Stimulated activated CD8-positive, alpha-beta memory T cell treated with anti-CD3 and anti-CD28 coated beads, Interleukin-2, amount 100 ng/mL, for 1 hour (primary cell): ENCODE measurements at places on chromosomes 13 and 19.

GRCh38 chr19:40466219-40466984 is 399 bp upstream of the SPTBN4 start:
- DNase-seq, result peak; percentile 47

GRCh38 chr19:47697863-47698609 is 15.2 kb upstream of the EHD2 start:
- peak; percentile 11 for DNase-seq

DNA sequence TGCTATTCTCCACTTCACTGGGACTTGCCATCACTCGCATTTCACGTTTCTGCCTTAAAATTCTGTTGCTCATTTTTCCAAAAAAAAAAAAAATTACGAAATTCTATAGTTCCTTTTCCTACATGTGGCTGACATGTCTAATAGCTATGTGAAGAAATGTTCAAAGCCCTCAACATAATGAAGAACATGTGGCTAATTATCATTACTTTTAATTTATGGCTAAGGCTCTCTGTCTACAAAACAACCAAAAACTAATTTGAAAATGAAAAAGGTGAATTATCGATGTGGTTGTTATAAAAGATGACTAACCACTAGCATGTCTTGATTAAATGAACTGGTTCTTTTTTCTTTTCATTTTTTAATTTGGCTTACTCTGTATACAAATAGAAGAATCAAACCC is 940.0 kb downstream of the EFNB2 start:
- DNase-seq, result no peak

- DNase-seq, result no peak
Observed at GRCh38 chr13:31276421-31276820, 76.6 kb downstream of the B3GLCT start.

GRCh38 chr13:110168999-110169933 is 137.7 kb downstream of the COL4A1 start:
- no peak for DNase-seq

DNA sequence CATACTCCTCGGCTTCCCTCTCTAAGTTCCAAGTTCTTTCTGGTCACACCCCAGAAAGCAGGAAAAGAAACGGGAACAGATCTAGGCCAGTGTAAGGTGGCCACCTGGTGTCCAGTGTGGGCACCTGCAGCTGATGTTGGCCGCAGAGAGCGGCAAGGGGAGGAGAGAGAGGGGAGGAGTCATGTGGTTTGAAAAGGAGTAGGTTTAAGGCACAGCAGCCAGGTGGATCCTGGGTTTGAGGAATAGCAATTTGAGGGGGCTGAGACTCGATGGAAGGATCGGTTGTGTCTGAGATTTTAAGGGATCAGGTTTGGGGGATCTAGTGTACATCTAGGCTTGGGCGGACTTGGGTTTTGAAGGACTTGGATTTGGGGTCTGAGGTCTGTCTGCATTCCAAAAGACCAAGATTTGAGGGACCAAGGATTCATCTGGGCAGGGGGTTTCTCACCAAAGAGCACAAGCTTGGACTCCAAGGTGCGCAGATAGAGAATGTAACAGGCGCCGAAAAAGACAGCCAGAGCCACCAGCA is 1.2 kb downstream of the RABAC1 start:
- no peak for DNase-seq

DNA sequence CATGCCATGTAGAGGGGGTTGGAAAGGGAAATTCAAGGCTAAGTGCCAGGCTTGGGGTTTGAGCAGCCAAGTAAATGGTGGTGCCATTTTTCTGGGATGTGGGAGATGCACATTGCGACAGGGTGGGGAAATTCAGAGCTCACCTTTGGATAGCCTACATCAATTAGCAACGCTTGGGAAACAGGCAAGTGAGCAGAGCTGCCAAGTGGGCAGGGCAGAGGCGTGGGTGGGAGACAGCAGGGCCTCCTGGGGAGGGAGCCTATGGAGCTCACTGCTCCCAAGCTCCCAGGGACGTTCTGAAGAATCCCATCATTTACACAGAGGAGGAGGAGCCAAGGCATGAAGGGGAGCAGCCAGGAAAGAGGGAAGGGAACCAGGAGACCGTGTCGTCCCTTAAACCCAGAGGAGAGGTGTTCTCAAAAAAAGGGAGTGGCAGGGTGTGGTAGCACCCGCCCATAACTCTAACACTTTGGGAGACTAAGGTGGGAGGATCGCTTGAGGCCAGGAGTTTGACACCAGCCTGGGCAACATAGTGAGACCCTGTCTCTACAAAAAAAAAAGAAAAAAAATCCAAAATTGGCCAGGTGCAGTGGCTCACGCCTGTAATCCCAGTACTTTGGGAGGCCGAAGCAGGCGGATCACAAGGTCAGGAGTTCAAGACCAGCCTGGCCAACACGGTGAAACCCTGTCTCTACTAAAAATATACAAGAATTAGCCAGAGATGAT is 11.5 kb upstream of the CCNE1 start:
- no peak for DNase-seq

- DNase-seq, result no peak
Observed at GRCh38 chr13:45812695-45813372, 38.7 kb downstream of the SIAH3 start.

- no peak for DNase-seq
Observed at GRCh38 chr13:20782116-20782708, 8.5 kb upstream of the EEF1AKMT1 start.

DNA sequence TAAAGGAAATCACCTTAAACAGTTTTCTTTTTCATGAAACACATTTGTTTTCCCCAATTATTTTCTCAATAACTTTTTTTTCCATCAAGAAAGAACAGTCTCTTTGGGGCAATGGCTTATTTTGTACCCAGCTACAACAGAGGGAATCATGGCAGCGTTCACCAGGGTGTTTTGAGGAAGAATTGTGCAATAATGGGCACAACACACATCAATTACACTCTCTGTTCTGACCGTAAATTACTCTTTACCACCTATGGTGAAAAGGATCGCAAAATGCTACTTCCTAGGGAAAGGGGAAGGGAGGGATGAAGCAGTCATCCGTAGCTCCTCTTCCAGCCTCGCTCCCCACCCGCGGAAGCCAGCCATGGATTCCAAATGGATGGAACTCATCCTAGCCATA is 38.6 kb downstream of the TMTC4 start:
- no peak for DNase-seq

DNA sequence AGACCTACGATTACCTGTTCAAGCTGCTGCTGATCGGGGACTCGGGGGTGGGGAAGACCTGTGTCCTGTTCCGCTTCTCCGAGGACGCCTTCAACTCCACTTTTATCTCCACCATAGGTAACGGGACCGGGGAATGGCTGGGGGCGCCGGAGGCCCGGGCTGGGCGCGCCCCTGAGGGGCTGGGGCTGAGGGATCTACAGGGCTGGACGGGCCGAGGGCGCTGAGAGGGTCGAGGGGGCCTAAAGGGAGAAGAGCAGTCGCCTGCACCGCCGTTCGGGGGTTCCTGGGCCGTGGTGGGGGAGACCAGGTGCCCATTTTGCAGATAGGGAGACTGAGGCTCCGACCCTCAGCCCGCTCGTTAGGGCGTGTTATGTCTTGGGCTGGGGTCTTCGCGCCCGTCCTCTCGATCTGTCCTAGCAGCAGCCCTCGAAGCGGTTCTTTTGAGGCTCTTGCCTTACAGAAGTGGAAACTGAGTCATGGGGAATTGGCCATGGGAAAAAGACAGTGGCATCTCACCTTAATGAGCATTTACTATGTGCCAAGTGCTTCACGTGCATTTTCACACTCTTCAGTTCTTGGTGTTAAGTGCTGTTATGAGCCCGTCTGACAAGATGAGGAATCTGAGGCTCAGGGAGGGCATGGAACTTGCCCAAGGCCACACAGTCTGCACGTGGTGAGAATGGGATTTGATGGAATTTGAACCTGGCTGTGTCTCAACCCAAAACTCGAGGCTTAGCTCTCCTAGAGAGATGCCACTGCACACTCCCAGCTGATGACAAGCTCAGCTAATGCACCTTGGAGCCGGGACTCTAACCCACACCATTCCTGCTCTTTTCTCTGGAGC is 442 bp downstream of the RAB8A start:
- no peak for DNase-seq

- no peak for DNase-seq
Observed at GRCh38 chr13:25084096-25084495, 11.8 kb upstream of the PABPC3 start.

GRCh38 chr13:80530191-80530590 is 189.3 kb upstream of the SPRY2 start:
- DNase-seq, result no peak

GRCh38 chr13:77519808-77520207 is 15.7 kb upstream of the SCEL start:
- DNase-seq, result no peak

DNA sequence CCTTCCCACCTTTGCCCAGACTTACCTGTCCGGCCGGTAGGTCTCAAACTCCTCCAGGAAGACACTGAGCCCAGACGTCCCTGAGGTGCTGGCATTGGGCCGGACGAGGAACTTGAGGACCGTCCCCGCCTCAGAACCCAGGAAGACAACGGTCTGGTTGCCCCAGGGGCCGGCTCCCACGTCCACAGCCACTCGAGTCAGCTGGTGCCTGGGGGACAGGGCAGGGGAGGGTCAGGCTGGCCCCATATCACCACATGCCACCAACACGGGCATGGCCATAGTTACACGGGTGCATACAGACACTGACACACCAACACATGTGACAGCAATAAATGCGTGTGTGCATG is 8.4 kb upstream of the LRG1 start:
- no peak for DNase-seq

GRCh38 chr13:104170980-104171555 is 1104.9 kb upstream of the SLC10A2 start:
- DNase-seq, result no peak
